ENCODE measurements at places on chromosomes 3 and 15.

DNA sequence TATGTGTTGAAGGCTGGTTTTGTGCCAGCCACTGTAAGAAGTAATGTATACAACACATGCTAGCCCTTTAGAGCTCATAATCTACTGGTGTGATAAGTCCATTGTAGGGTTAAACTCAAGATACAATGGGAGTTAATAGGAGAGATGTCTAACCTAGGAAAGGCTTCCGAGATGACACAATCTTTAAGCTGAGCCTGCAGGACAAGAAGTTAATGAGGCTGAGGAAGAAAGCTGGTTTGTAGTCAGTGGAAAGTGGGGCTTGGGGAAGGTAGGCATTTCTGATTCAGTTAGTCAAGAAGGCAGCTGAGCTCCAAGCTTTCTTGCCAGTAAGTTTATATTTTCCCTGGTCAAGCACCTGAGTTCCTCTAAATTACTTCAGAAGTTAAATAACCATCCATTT lies 83.0 kb upstream of the TGFBR2 start:
- no peaks in the 10 kb centered on the region for H3K27me3 ChIP-seq
- H3K27ac ChIP-seq = no peak overlapping the region
- no peak overlapping the region for H3K4me3 ChIP-seq
- DNase-seq = no peak
- no peaks in the 10 kb centered on the region for H3K36me3 ChIP-seq
- H3K4me1 ChIP-seq = no peaks in the 10 kb centered on the region

GRCh38 chr3:33758864-33759263 lies 39.6 kb upstream of the PDCD6IP start:
- no peak for DNase-seq
- no peak overlapping the region for H3K27ac ChIP-seq
- no peaks in the 10 kb centered on the region for H3K36me3 ChIP-seq
- no peak overlapping the region for H3K4me3 ChIP-seq
- no peaks in the 10 kb centered on the region for H3K4me1 ChIP-seq
- H3K27me3 ChIP-seq = no peaks in the 10 kb centered on the region

DNA sequence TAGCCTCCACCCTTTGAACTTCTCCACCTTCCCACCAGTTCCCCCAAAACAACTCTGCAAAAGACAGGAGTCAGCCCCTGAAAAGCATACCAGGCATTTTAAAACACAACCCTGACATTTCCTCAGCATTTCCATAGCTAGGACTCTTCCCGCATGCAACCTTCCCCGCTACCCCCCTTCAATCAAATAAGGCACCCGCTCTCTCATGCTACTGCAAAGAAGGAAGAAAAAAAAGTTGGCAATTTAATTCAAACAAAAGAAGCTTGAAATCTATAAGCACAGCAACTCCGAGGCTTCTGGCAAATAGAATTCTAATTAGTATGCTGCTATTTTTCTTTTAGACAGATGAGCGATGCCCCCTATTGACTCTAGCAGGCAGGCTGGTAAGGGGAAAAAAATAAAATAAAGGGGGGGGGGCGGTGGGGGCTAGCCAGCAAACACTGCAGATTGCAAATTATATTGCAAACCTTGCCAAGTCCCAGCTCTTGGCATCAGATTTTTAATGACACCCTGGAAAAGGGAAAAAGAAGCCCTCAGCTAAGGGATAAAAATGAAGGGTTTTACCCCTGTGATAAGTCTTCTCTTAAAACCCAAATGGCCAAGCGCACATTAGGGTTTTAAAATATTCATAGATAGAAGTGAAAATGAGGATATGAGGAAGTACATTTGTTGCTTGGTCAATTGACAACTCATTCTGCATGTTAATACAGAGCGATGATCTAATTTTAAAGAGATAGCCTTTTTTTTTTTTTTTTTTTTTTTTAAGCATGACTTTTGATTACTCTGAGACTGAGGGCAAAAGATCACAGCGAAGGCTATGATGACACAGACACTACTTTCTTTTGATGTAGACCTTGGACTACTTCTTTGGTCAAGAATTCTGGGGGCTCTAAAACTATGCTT lies 255.2 kb downstream of the NR2F2 start:
- no peak for DNase-seq
- no peak overlapping the region for H3K4me3 ChIP-seq
- no peaks in the 10 kb centered on the region for H3K27me3 ChIP-seq
- no peak overlapping the region for H3K27ac ChIP-seq
- H3K4me1 ChIP-seq = no peaks in the 10 kb centered on the region

DNA sequence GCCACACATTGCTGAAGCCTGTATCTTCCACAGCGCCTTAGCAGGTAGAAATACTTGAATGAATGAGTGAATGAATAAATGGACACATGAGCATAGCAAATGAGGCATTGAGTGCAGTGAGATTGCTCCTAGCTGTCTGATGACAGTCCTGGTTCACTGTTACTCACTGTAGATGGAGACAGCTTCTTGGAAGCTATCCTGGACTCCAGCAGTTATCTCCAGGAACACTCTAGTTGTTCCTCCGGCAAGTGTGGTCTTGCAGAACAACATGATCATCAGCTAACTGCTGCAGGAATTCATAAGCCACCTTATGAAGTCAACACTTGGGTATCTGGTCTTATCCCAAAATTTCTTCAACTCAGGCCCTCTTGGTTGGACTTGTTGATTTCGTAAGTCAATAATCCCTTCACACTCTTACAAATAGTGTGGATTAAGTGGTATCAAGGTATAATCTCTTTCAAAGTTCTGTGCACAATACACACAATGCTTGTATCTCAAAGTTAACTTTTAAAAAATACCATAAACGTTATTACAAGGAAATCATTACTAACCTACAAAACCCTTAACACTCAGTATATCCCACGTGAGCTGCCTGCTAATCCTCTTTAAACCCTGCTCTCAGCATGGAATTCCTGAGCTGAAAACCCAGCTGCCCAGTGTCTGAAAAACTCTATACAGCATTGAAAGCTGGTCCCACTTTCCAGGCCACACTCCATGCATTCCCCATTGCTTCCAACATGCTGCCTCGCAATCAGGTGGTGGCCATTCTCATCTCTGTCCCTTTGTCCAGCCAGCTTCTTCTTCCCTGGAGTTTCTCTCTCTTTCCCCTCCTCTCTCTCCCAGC lies 14.4 kb upstream of the ZBTB38 start:
- no peak for DNase-seq
- H3K4me3 ChIP-seq = no peak overlapping the region
- H3K36me3 ChIP-seq = no peaks in the 10 kb centered on the region
- no peaks in the 10 kb centered on the region for H3K27me3 ChIP-seq
- H3K27ac ChIP-seq = no peak overlapping the region

- no peaks in the 10 kb centered on the region for H3K36me3 ChIP-seq
- no peaks in the 10 kb centered on the region for H3K4me1 ChIP-seq
- no peaks in the 10 kb centered on the region for H3K27me3 ChIP-seq
- no peak overlapping the region for H3K4me3 ChIP-seq
- no peak for DNase-seq
- no peak overlapping the region for H3K27ac ChIP-seq
Observed at GRCh38 chr3:106829206-106829605, 548.0 kb upstream of the CCDC54 start.

- no peak for DNase-seq
- H3K4me3 ChIP-seq = no peak overlapping the region
- H3K27ac ChIP-seq = no peak overlapping the region
- no peaks in the 10 kb centered on the region for H3K36me3 ChIP-seq
- peaks cover 3% of the 10 kb centered on the region for H3K4me1 ChIP-seq
Observed at GRCh38 chr3:28947061-28947460, 333.8 kb upstream of the RBMS3 start.

DNA sequence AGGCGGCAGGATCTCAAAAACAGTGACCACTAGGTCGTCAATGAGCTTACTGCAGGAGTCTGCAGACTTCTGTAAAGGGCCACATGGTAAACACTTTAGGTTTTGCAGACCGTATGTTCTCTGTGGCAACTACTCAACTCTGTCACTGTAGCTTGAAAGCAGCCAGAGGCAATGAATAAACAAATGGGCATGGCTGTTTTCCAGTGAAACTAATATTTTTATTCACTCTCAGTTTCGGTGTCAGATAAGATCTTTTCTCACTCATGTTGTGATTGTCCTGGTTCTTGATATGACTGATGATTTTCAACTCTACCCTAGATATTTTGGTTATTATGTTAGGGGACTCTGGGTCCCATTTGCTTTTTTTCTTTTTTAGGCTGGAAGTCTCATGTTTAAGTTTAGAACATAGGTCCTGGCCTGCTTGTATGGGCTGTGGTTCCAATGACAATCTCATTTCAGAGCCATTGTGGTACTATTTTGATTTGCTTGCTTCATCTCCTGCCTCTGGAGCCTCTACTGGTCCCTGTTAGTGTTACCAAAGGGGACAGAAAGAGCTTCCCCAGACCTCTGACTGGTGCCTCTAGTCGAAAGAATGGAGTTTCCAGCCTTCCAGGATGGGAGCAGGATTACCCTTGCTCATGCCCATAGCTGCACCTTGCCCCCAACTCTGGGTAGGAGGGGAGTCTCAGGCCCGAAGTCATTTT lies 222.0 kb downstream of the STT3B start:
- no peak overlapping the region for H3K4me3 ChIP-seq
- peaks cover 3% of the 10 kb centered on the region for H3K36me3 ChIP-seq
- no peak for DNase-seq
- H3K27ac ChIP-seq = no peak overlapping the region
- no peaks in the 10 kb centered on the region for H3K27me3 ChIP-seq

DNA sequence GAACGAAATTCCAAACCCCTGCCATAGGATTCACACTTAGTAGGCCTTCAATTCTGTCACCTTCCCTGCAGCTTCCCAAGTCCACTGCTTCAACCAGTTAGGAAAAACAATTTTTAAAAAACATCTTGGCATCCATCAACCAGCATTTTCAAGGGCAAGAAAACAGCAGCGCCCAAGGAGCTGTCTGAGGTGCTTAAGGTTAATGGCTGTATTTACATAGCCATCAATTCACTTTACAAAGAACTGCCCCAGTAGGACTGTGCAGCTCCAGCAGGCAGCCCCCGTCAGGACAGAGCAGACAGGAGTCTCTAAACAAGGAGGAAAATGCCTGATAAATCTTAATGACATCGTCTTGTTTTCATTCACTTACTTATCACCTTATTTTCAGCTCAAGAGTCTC lies 13.3 kb downstream of the TAFA4 start:
- H3K4me1 ChIP-seq = no peaks in the 10 kb centered on the region
- no peak overlapping the region for H3K4me3 ChIP-seq
- no peak overlapping the region for H3K27ac ChIP-seq
- H3K27me3 ChIP-seq = peaks cover 9% of the 10 kb centered on the region
- DNase-seq = no peak

Data from B cell (primary cell).